ENCODE measurements at places on chromosomes 5 and 9.

DNA sequence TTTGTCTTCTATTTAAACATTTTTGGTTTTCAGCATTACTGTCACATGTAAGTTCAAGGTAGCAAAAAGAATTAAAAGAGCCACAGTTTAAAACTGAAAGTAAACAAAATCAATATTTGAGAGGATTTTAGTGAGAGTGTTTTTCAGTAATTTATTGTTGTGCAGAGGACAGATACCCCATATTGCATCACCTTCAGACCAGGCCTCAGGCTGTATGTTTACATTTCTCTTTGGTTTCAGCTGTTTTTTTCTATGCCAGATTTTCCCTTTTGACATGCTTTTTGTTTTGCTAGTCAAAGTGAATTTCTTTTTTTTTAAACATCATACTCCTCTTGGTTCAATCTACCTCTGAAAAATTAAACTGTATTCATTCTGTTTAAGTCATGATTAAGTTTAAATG is 47.2 kb downstream of the MAST4 start:
- no peak for DNase-seq

GRCh38 chr5:111234125-111234524 is 9.9 kb downstream of the CAMK4 start:
- no peak for DNase-seq

GRCh38 chr5:171956314-171956713 is 50.1 kb downstream of the FBXW11 start:
- no peak for DNase-seq

GRCh38 chr5:172064766-172065165 is 58.3 kb upstream of the FBXW11 start:
- DNase-seq, result no peak

- no peak for DNase-seq
Observed at GRCh38 chr5:146137967-146138403, 32.6 kb upstream of the PLAC8L1 start.

All from caudate nucleus (tissue), 63 donors.